ENCODE measurements at places on chromosomes 13 and 19. TPM values are rescaled to one million over a fixed set of nuclear protein-coding genes. Genes with fewer than 3 reads are reported as not detected.

- DNase-seq: no peak
Measured at GRCh38 chr13:79869326-79869725, 388.4 kb downstream of the NDFIP2 start.

DNA sequence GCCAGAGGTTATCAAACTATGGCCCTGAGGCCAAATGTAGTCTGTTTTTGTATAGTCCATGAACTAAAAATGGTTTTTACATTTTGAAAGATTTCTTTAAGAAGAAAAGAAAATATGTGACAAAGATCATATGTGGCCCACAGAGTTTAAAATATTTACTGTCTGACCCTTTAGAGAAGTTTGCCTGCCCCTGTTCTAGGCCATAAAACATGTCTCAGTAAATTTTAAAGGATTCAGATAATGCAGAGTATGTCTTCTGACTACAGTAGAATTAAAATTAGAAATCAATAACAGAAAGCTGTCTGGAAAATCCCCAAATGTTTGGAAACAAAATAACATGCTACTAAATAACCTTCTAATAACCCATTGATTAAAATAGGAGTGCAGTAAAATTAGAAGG lies 86.3 kb downstream of the KCNRG start:
- DNase-seq: no peak

GRCh38 chr19:56821675-56822074 lies 18.9 kb downstream of the PEG3 start:
- no peak for DNase-seq

- peak; percentile 48 for DNase-seq
Measured at GRCh38 chr19:48900477-48901406, 630 bp downstream of the NUCB1 start.

DNA sequence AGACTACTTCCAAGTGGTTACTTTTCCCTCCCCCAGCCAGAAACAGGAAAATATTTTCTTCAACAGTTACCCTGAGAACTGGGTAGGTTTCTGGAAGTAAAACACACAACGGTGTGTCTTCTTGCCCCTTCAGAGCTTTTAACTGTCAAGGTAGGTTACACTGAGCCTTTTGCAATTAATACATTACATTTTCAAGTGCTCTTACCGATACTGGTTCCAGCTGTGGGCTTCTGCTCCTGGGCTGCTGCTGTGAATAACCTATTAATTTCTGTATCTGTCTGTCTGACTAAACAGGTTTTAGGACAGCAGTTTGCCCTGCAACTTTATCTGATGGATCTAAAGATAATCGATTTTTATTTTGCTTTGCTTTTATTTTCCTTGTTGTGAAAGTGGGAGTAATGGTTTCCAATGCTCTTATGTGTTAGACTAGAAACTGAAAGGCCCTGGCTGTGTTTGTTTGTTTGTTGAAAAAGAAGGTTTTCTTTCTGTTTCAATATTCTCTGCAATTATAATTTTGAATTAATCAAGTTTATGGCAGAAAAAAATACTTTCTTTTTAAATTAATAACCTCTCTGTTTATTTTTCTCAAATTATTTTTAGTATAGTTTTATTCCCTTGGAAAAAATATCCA lies 196.7 kb upstream of the SLITRK6 start:
- no peak for DNase-seq

- no peak for DNase-seq
Measured at GRCh38 chr13:85314686-85315085, 484.5 kb downstream of the SLITRK6 start.

DNA sequence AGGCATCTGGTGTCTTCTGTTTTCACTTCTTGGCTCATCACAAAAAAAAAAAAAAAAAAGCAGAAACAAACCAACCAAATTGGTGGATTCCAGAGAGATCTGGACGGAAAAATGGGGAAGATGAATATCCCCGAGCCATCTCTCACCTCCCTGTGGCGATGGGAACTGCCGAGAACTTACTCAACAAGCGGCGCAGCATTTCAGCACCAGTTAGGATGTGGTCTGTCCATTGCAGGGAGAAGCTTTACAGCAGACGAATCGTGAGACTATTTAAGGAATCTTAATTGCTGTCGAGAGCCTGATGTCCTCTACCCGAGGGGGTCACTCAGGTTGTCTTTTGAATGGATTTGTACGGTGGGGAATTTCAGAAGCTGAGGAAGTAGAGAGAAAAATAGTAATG lies 17.3 kb upstream of the KDM4B start:
- no peak for DNase-seq

GRCh38 chr13:112071723-112072533 lies 5.0 kb downstream of the SOX1 start:
- no peak for DNase-seq

DNA sequence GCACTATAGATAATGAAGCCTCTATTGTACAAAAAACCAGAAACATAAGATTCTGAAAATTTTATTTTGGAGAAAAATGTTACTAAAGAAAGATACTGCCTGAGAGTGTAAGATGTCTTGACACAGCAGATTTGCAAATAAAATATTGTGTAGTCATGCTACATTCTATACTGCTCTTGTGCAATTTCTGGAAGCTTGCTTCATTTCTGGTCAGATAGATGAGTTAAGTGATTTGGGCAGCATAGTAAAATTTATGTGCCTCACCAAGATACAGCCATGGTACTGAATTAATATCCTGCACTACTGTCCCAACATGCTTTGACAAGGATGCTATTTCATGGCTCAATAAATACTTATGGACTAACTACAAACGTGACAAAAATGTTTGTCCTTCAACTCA lies 55.1 kb upstream of the STARD13 start:
- no peak for DNase-seq

GRCh38 chr19:7744871-7745650 lies 2.3 kb downstream of the CD209 start:
- no peak for DNase-seq

- DNase-seq: no peak
Measured at GRCh38 chr19:9958379-9958821, 22.1 kb upstream of the OLFM2 start.

DNA sequence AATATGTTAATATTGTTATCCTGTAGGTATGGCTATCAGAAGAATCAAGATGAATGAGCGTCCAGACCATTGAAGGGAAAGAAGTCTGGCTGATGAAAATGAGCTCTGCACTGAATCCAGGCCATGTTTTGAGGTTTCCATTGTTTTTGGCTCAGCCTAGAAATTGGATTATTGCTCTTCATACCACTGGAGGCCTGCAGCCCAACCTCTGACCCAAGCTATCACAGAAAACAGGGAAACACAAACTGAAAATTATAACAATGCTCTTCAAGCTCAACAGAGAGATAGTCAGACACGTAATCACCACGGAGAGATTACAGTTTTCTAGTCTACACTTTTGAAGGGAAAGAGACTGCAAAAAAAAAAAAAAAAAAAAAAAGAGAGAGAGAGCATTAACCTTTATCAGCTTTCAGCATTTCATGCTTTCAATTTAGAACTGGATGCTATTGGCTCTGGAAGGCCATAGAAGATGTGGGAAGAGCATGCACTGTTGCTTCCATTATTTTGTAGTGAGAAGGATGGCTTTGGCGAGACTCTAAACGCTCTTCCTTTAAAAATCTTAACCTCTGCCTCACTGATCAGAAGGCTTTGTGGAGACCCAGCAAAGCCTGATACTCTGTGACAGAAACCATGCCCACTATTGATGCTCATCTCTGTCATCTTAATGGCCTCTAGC lies 10.8 kb downstream of the EDNRB start:
- no peak for DNase-seq

- DNase-seq: peak; percentile 47
Measured at GRCh38 chr13:97030705-97031452, 36.6 kb upstream of the OXGR1 start.

- no peak for DNase-seq
Measured at GRCh38 chr13:110246530-110246929, 60.4 kb downstream of the COL4A1 start.

Gene KLK3
- total RNA-seq: under 0.01 TPM

Gene PSG3
- total RNA-seq: not detected

Gene CYP4F22
- 5.4 TPM for total RNA-seq

Gene TEX26
- total RNA-seq: not detected

Gene ETFB
- total RNA-seq: 162 TPM

Gene DKKL1
- total RNA-seq: not detected
